ENCODE measurements at places on chromosomes 11 and 22. TPM values are rescaled to one million over a fixed set of nuclear protein-coding genes. Genes with fewer than 3 reads are reported as not detected.

DNA sequence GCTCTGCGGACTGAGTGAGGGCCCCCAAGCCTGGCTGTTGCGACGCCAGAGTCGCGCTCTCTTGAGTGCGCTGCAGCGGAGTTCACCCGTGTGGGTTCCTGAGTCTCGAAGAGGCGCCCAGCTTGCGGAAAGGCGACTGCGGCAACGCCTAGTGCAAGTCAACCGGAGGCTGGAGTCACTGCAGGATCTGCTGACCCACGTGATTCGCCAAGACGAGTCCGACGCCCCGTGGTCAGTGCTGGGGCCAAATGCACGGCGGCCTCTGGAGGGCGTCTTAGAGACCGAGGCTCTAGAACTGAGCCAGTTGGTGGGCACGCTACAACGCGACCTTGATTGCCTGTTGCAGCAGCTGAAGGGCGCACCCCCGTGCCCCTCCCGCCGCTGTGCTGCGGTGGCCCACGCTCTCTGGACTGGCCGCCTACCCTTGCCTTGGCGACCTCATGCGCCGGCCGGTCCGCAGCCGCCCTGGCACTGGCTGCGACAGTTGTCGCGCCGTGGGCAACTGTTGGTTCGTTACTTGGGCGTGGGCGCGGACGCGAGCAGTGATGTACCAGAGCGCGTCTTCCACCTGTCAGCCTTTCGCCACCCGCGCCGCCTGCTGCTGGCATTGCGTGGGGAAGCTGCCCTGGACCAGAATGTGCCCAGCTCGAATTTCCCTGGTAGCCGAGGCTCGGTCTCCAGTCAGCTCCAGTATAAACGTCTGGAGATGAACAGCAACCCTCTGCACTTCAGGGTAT lies 32.6 kb downstream of the RRP8 start:
- no peak for DNase-seq

GRCh38 chr11:76203131-76203925 lies 3.0 kb downstream of the WNT11 start:
- no peak for DNase-seq

- no peak for DNase-seq
These were observed 13.5 kb downstream of the TTLL8 start for GRCh38 chr22:50044485-50045118.

GRCh38 chr11:35847473-35847872 lies 96.4 kb upstream of the LDLRAD3 start:
- no peak for DNase-seq

- DNase-seq: no peak
These were observed 14.5 kb downstream of the ATG16L2 start for GRCh38 chr11:72828692-72829101.

DNA sequence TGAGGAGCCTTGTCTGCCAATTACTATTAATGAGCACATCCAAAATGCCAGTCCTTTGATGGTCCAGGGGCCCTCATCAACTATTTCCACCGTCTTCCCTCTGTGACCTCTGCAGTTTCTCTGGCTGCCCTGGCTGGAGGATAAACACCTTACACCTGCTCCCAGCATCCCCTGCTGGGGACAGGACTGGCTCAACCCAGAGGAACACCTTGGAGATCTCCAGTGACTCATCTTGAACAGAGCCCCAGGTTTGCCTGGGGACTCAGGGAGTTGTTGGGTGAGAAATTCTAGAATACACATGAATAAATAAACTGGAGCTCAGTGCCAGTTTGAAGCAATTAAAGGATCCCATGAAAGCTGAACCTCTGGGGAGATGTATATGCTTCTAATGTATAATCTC lies 24.0 kb upstream of the ELF5 start:
- DNase-seq: no peak

The FREY1 gene
- total RNA-seq: 1.5 TPM

Data from osteocyte (in vitro differentiated cells).